Heart right ventricle (tissue), 16 donors: ENCODE measurements at places on chromosomes 7 and 10. TPM values are rescaled to one million over a fixed set of nuclear protein-coding genes. Genes with fewer than 3 reads are reported as not detected.

Gene GDF10
- 0.12 TPM for total RNA-seq

Gene TMEM229A
- not detected for total RNA-seq

Gene IQCE
- 10.1 TPM for total RNA-seq

Gene FFAR4
- not detected for total RNA-seq

Gene NPC1L1
- total RNA-seq: 0.25 TPM

Gene ERVW-1
- total RNA-seq: not detected
